ENCODE measurements at places on chromosomes 1 and 21.

DNA sequence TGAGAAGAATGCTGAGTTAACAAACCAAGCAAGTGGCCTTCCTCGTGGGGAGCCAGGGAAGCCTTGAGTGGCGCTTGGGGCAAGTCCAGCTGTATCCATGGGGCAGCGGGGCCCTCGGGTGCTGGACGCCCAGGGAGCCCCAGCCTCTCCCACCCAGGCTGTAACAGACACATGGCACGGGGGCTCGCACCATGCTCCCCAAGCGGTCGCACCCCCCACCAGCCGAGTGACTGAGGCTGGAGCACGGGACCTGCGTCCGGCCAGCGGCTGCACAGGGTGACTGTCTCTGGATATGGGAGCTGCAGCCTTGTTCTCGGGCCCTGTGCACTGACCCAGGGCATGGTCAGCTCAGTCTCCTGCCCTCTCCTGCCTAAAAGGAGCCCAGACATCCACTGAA lies 53.9 kb upstream of the ACTRT2 start:
- DNase-seq, result no peak

DNA sequence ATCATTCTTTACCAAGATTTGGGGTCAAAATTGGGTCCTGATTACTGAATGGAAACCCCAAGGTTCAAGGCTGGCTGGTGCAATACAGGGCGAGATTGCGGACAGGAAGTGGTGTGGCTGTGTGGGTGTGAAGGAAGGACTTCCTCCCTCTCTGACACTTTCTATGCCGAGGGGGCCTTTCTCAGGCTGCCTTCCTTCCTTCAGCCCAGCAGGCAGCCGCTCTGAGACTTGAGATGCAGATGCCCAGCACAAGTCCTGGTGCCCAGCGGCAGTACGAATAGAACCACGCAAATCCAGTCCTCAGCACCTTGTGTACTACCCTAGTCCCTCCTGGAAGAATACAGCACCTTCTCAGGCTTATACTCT lies 16.3 kb downstream of the BATF3 start:
- DNase-seq, result peak; percentile 21

- DNase-seq, result no peak
These were observed 15.0 kb upstream of the ALPL start for GRCh38 chr1:21494196-21494595.

DNA sequence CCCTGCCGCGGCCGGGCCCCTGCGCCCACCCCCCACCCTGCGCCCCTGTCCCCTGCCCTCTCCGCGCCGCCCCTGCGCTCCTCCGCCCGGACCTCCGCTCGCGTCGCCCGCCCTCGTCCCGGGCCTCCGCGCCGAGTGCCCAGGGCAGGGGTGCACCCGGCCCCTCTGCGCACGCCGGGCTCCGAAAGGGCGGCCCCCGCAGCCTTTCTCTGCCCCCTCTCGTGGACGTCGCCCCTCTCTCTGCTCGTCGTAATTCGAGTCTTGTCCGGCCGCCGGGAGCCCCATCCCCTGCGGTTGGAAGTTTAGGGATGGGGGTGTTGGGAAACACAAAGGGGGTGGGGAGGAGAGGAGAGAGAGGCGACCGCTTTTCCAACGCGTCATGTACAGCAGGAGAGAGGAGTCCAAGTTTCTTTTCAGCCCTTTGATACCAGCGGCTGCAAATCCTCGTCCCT lies 407 bp downstream of the GALNT2 start:
- peak; percentile 69 for DNase-seq

GRCh38 chr1:169146576-169147214 lies 40.2 kb downstream of the ATP1B1 start:
- DNase-seq, result no peak

GRCh38 chr1:57381426-57381825 lies 42.4 kb downstream of the DAB1 start:
- DNase-seq, result no peak

DNA sequence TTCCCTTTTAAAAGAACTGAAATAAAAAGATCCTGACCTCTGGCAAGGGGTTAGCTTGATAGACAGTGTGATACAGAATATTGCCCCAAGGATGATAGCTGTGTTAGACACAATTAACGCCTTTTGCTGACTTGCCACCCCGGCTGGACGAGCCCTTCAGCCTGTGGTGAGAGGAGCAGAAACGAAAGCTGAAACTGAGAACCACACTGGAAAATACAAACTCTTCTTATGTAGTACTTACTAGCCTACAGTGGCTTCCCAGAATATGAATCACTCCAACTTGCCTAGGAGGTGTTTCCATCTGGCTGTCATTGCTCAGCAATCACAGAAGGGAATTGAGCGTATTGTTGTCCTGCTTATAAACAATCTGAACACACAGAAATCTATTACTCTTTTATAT lies 22.9 kb downstream of the SAMSN1 start:
- DNase-seq, result peak; percentile 84

DNA sequence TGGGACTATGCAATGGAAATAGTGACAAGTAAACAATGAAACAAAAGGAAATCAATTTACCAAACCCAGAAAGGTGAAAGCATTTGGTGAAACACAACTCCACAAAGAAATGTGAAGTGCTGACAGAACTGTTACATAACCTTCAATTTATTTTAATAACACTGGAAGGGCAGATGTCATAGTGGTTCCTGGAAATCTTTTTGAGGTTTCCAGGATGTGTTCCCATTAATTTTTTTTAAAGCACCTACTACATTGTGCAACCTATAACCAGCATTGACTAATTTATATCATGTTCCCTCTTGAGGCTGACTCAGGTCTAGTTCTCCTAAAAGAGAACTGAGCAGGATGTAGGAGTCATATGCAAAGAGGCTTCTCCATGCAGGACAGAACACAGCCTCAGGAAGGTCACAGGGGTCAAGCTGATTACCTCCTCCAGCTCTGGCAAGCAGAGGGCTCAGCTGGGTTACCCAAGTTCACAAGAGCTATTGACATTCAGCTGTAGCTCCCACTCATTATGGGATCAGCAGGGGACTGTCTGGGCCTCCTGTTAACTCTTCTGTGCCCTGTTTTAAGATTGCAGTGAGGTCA lies 157.1 kb upstream of the NRIP1 start:
- no peak for DNase-seq

GRCh38 chr1:39409055-39409816 lies 82.2 kb upstream of the BMP8A start:
- peak; percentile 49 for DNase-seq

DNA sequence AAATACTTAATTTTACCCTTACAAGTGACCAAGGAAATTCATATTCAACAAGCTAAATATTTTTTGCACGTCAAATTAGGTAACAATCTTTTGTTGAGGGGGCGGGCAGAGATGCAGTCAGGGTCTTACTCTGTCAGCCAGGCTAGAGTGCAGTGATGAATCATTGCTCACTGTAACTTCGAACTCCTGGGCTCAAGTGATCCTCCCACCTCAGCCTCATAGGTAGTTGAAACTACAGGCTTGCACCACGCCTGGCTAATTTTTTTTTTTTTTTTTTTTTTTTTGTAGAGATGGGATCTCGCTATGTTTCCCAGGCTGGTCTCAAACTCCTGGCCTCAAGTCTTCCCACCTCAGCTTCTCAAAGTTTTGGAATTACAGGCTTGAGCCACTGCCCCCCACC lies 26.5 kb downstream of the PHTF1 start:
- DNase-seq, result no peak

DNA sequence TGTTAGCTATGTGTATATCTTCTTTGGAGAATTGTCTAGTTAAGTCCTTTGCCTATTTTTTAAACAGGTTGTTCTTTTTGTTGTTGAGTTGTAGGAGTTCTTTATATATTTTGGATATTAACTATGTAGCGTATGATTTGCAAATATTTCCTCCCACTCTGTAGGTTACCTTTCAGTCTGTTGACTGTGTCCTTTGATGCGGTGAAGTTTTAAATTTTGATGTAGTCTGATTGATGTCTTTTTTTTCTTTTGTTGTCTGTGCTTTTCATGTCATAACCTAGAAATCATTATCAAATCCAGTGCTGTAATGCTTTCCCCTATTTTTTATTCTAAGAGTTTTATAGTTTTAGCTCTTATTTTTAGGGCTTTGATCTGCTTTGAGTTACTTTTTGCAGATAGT lies 8.7 kb upstream of the KISS1 start:
- no peak for DNase-seq

- no peak for DNase-seq
These were observed 357.7 kb downstream of the USP25 start for GRCh38 chr21:16087523-16087922.

DNA sequence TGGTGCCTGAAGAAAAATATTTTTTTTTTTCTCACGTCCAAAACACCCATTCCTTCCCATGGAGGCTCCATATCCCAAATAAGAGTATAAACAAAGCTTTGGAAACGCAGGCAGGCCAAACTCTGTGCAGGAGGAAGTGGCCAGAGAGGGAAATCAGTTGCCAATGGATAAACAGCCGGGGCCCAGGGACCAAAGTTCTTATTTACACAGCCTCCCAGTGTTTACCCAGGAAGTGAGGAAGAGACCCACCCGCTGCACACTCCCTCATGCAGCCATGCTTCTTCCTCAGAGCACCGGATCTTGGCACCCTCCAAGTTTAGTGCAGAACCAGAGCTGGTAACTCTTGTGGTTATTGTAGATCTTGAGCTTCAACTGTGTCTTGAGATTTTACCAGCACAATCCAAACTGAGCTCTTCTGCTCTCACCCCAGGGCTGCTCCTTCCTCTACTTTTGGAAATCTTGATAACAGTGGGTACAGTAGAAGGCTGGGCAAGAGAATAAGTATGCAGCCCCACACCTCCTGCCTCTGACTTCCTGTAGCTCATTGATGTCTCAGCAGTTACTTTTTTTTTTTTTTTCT lies 14.2 kb downstream of the MARCKSL1 start:
- no peak for DNase-seq

DNA sequence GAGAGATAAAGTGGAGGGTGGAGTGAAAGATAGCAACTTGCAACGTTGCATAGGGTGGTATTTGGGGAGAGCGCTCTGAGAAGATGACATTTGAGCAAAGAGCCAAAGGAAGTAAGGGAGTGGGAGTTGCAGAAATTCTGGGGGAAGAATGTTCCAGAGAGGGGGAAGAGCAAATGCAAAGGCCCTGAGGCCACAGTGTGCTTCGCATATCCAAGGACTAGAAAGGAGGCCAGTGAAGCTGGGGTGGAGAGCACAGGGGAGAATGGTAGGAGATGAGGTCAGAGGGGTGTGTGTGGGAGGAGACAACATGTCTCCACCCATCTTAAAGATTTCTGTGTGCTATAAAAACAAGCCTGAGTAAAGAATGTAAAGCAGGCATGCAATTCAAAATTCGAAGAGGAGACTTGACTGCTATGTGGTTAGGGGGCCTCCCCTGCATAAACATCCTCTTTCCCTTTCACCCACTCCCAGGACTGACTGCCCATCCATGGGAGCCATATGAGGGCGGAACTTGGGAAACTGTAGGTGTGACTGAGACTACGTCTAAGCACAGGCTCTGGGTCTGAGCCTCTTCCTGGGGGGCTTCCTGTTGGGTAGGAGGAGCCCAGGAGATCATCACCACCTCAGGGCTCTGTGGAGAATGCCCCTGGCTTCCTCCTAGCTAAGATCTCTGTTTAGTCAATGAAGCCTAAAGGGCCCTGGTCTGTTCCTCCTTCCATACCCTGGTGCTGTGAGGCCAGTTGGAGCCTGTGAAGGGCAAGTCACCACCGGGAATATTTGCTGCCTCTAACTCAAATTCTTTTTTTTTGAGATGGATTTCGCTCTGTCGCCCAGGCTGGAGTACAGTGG lies 2.9 kb upstream of the CLIC4 start:
- peak; percentile 33 for DNase-seq

DNA sequence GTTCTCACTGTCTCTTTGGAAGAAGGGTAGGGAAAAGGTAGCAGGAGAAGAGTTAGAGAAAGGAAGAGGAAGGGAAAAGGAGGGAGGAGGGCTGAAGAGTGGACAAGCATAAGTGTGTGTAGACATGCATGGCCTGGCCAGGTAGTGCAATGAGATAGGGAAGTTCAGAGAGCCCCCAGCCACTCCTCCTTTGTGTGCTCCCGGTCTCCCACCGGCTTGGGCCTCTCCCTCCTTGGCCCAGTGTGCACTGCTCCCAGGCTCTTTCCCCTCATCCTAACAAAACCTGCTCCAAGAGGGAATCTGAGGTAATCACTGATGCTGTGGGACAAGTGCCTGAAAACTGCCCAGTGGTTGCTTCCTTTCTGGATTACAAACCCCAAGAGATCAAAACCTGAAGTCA lies 10.3 kb upstream of the LEMD1 start:
- DNase-seq, result no peak

GRCh38 chr1:234862944-234863515 lies 253.1 kb upstream of the IRF2BP2 start:
- DNase-seq, result no peak

DNA sequence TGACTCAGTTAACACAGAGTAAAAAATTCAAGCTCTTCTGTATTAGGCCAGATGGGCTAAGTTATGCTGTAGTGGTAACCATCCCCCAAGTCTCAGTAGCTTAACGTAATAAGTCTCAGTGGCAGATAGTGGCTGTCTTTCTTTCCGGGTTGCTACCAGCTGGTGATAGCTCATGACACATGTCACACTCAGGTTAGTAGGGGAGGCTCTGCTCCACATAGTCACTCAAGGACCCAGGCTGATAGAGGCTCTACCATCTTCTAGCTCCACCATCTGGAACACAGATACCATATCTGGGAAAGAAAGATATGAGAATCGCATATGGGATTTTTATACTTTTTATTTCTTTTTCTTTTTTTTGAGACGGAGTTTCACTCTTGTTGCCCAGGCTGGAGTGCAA lies 16.2 kb upstream of the MEF2D start:
- DNase-seq, result peak; percentile 51

DNA sequence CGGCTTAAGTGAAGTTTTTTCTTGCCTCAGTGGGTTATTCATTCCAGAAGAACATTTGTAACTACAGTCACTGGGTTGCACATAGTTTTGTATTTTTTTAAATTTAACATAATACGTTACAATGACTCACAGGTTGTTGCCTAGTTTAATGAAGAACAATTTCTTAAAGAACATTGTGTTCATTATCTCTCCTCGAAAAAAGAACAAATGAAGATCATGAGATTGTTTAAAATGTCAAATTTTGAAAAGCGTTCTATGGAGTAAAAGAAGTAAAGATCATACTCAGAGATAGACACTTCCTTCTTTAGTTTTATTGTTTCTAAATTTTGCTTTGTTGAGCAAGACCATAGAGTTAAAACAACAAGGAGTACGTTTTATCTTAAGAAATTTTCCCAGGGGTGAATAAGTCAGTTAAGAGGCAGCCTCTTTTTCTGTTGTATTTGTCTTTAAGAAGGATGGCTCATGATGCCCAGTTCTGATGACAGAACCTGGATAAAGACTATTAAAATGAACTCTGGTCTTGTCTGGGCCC lies 10.5 kb upstream of the SLAMF1 start:
- DNase-seq, result no peak

DNA sequence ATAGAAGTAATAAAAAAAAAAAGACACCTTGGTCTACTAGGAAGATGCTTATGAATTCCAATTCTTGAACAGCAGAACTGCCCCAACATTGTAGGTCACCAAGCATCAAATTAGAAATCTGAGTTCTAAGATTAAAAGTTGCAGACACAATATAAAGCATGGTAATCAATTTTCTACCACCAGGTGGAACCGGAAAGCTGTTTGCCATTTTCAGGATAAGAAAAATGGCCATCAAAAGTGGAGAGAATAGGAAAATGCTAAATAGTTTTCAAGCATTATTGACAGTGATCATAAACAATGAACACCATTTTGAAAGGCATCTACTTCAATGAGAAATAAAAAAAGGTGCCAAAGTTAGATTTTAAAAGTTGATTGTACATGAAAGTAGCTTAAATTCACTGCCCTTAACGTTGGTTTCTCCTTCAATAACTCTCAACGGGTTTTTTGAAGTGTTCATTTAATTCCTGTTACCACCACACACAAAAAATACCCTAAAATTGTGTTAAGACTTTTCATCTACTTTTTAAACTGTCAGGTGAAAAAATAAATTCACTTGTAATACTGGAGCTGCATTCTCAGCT lies 252.9 kb downstream of the KCNT2 start:
- peak; percentile 71 for DNase-seq

GRCh38 chr21:44255511-44255981 lies 6.2 kb downstream of the DNMT3L start:
- no peak for DNase-seq

Measured in OCI-M1 (cell line).